Stimulated activated CD8-positive, alpha-beta memory T cell treated with anti-CD3 and anti-CD28 coated beads, Interleukin-7, amount 100 ng/mL, for 1 hour (primary cell): ENCODE measurements at places on chromosomes 16 and 17.
A peak's percentile ranks its signal among the peaks of the same experiment; 100 is the strongest.

- DNase-seq: no peak
Observed at GRCh38 chr17:67638871-67639270, 78.9 kb upstream of the NOL11 start.

DNA sequence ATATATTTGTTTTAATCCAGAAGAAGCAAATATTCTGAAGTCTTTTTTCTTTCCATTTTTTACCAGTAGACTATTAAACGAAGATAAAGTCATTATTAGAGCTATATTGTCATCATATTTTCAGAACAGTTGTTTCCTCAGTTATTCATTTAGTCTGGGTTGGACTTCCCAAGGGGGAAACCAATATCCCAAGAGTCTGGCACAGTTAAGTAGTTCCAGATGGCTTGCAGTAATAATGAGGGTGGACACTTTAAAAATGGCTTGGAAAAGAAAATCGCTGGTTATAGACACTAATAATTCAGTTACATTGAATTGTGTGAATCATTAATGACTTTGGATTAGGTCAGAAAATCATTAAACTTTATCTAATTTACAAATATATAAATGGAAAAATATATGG, 3.9 kb downstream of the PPM1E start:
- no peak for DNase-seq

DNA sequence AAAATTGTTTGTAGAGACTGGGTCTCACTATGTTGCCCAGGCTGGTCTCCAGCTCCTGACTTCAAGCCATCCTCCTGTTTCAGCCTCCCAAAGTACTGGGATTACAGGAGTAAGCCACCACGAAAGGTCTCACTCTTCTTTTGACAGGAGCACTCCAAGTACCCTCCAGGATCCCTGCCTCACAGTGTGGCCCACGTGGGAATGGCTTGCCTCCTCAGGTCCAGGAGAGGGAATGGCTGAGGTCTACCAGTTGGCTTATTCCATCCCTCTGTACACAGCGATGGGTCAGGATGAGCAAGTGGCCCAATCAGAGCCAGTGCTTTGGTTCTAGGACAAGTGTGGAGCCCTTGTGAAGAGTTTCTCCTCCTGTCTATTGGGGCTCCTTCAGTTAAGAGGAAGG, 73.7 kb upstream of the ZNF423 start:
- no peak for DNase-seq

DNA sequence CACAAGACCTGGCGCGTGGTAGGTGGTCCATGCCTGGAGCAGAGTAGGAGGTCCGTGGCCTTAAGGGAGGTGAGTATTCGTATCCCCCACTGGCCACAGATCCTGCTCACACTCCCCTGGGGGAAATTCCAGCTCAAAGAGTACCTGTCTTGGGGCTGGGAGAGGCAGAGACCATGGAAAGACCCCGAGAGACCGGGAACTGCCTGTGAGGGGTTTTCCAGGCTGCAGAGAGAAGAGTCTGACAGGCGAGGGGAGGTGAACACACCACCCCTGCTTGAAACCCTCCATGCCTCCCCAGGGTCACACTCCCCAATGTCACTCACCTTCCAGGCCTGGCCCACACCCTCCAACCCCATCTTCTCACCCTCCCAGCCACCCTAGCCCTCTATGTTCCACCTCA, 12.6 kb upstream of the SNN start:
- DNase-seq: no peak

GRCh38 chr17:80792373-80792781, 199.3 kb upstream of the CHMP6 start:
- DNase-seq: no peak

DNA sequence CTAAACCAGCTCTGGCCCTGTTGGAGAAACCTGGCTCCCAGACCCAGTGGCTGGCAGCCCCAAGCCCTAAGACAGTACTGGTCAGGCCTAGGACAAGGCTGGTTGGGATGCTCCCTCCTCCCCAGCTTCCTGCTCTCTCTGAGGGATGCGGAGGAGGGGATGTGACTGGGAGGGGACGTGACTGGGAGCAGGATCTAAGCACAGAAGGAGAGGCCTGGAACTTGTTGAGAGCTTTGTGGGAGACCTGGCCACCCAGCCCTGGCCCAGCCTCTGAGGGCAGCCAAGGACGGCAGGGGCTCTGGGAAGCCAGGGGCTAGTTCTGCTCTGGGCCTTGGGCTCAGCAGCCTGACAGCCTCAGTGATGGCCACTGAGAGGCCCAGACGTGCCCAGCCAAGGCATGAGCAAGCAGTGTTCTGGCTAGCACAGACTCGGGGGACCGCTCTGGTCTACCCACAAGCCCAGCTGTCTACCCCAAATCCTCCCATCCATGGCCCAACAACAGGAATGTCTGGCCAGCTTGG, 22.8 kb downstream of the ATP6V0D1 start:
- DNase-seq: no peak

DNA sequence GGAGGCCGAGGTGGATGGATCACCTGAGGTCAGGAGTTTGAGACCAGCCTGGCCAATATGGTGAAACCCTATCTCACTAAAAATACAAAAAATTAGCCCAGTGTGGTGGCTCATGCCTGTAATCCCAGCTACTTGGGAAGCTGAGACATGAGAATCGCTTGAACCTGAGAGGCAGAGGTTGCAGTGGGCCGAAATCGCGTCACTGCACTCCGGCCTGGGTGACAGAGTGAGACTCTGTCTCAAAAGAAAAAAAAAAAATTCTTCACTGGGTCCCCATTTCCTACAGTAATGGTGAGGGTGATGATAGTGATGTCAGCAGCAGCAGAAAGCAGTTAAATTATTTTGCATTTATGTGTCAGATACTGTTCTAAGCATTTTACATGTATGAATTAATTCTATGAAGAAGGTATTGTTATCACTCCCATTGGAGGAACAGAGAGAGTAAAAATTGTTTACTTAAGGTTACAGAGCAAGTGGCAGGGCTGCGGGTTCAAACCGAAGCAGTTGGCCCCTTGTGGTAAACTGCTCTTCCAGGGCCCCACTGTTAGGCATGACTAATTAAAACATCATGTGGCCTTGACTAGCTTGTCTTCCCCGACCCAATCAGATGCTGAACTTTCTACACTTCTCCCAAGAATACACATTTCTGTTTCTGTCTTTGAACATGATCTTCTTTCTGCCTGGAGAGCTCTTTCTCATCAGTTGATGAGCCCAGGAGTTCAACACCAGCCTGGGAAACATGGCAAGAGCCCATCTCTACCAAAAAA, 45.8 kb downstream of the STAT3 start:
- no peak for DNase-seq

DNA sequence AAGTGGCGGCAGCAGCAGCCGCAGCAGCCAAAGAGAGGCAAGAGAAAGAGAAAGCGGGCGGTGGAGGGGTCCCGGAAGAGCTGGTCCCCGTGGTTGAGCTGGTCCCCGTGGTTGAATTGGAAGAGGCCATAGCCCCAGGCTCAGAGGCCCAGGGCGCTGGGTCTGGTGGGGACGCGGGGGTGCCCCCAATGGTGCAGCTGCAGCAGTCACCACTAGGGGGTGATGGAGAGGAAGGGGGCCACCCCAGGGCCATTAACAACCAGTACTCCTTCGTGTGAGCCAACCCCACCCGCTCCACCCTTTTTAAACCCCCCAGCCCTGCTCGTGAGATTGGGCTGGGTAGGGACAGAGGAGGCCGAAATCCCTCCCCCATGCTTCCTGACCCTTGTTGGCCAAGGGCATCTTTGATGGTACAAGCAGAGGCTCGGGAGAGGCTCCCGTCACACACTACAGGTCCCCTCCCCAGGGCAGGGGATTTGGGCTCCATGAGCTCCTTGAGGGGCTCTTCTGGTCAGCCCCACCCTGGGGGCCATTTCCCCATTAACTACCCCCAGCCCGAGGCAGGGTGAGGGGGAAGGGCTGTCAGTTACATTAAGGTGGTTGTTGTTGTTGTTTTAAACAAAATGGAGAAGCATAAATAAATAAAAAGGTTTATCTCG, 4.6 kb upstream of the ATP2A1 start:
- DNase-seq: peak; percentile 23
